ENCODE measurements at places on chromosomes 11 and 22. TPM values are rescaled to one million over a fixed set of nuclear protein-coding genes. Genes with fewer than 3 reads are reported as not detected.

The FOLR1 gene
- not detected for total RNA-seq

The LRP4 gene
- total RNA-seq: 1.1 TPM

The WBP2NL gene
- not detected for total RNA-seq

The YWHAH gene
- 92.7 TPM for total RNA-seq

The HBE1 gene
- not detected for total RNA-seq

The ZNF202 gene
- total RNA-seq: 4.0 TPM

The GAL3ST3 gene
- 0.09 TPM for total RNA-seq

The BIK gene
- total RNA-seq: 1.6 TPM

The GAL gene
- total RNA-seq: 0.17 TPM

The B3GAT3 gene
- total RNA-seq: 13.5 TPM
